ENCODE measurements at places on chromosomes 5 and 9. TPM values are rescaled to one million over a fixed set of nuclear protein-coding genes. Genes with fewer than 3 reads are reported as not detected.
A peak's percentile ranks its signal among the peaks of the same experiment; 100 is the strongest.

- DNase-seq: no peak
Observed at GRCh38 chr5:9483243-9483642, 62.6 kb downstream of the SEMA5A start.

GRCh38 chr5:2704806-2705645, 46.5 kb downstream of the IRX2 start:
- DNase-seq: no peak

The B4GALT1 gene
- total RNA-seq: 51.6 TPM

DNA sequence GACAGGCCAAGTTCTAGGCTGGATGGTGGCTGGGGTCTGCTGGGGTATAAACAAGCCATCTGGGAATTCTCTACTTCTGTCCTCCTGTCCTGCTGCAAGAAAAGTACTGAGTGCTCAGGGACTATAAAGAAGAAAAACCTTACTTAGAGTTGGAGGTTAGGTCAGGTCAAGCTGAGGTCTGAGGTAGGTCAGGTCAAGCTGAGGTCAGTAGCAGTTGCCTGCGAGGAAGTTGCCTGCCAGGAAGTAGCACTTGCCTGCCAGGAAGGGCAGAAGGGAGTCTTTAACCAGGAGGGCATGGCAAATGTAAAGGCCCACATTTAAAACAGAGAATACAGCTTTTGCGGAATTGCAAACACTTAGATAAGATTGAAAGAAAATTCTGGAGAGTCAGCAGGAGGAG, 51.3 kb upstream of the PRLR start:
- no peak for DNase-seq

DNA sequence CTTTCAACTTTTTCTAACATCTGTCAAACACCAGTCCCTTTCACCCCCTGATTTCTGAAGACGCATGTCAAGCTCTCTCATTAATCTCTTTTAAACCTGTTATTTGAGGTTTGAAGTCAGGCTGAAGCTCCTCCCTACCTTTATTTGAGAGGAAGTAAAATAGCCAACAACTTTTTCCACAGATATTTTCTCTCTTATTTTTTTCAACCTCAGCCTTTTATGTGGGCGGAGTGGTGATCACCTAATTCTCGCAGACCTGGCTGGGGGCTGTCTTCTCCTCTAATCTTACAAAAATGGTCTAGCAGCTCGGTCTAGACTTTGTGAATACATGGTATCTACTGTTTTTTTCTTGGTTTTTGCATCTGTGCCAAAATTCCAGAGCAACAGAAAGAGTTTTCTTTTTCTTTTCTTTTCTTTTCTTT, 395.7 kb upstream of the ACTBL2 start:
- DNase-seq: no peak

GRCh38 chr5:37816883-37817282, 23.0 kb downstream of the GDNF start:
- no peak for DNase-seq

DNA sequence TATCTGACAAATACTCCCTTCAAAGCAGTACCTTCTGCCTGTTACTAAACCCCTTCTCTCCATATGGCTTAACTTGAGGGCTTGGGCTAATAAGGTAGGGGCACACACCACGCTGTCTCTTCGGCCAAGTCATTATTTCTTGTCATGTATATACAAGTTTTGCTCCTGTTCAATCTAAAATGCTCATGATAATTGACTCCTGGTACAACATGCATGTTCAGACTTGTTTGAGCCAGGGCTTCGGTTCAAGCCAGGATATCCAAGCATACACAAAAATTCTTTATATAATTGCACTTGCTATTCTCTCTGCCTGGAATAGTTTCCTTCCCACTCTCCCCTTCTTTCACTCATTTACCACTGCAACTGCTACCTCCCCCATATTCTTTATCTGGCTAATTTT, 756.0 kb upstream of the C9orf72 start:
- no peak for DNase-seq

GRCh38 chr9:570187-570586, 271.3 kb upstream of the DMRT1 start:
- no peak for DNase-seq

DNA sequence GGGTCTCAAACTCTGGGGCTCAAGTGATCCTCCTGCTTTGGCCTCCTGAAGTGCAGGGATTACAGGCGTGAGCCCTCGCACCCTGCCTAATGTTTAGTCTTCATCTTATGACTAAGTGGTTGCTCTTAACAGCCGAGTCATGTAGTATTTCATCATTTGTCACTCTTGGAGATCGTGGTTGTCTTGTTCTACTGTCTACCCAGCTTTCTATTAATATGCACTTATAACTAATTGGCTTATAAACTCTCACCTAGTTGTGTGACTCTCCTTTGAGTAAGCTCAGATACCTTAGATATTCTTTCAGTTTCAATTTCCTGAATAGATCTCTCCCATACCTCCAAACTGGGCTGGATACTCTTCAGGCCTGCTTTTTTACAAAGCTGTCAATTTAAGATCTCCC, 19.9 kb downstream of the SLC44A1 start:
- DNase-seq: no peak

GRCh38 chr5:34749431-34749873, 89.5 kb upstream of the TTC23L start:
- DNase-seq: no peak

GRCh38 chr5:157193699-157194424, 13.2 kb downstream of the ITK start:
- DNase-seq: no peak

DNA sequence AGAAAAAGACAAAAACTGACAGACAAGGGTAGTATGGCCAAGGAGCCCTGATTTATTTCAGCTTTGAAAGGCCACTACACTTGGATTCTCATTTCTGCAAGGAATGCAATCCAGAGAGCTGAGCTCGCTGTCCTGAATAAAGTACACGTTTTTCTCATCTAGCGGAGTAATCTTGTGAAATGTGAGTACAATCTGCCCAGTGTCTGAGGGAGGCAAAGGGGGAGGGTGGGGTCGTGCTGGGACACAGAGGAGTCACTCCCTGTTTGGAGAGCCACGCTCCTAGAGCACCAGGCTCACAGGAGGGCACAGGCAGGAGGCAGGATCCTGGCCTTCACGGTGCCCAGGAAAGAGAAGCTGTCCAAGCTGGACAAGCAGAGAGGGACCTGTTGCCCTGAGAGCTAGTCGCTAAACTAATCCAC, 51.0 kb upstream of the IFNK start:
- no peak for DNase-seq

The VDAC1 gene
- total RNA-seq: 103 TPM

The LURAP1L gene
- total RNA-seq: 22.8 TPM

DNA sequence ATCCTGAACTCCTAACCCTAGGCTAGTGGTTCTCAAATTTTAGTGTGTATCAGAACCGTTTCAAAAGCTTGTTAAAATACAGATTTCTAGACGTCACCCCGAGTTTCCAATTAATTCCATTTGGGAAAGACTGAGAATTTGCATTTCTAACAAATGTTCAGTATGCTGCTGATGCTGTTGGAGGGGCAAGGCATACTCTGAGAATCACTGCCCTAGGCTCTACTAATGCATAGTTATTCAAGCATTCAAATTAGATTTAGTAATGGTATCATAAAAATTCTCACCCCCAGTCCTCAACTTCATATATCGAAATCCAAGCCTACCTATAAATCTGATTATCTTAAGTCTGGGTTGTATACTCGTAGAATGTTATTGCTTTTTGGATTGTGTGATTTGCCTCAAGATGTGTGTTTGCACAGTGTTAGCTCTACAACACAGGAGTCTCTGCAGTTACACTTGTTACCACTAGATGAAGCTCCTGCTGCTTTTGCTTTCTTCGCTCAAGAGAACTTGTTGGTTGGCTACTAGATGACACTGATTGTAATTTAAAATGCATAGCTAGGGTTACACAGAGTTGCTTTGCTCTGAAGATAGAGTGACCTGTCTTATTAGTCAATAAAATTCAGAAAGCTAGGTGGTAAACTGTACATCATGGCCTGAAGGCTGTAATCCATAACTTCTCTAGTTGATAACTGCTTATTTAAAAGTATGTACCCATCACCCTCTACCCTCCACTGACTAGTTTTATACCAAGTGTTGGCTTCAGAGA, 7.5 kb upstream of the ERAP2 start:
- peak; percentile 46 for DNase-seq

Measured in tibial nerve (tissue), 4 donors.